Hepatic stellate cell (primary cell): ENCODE measurements at places on chromosomes 6 and 20.

DNA sequence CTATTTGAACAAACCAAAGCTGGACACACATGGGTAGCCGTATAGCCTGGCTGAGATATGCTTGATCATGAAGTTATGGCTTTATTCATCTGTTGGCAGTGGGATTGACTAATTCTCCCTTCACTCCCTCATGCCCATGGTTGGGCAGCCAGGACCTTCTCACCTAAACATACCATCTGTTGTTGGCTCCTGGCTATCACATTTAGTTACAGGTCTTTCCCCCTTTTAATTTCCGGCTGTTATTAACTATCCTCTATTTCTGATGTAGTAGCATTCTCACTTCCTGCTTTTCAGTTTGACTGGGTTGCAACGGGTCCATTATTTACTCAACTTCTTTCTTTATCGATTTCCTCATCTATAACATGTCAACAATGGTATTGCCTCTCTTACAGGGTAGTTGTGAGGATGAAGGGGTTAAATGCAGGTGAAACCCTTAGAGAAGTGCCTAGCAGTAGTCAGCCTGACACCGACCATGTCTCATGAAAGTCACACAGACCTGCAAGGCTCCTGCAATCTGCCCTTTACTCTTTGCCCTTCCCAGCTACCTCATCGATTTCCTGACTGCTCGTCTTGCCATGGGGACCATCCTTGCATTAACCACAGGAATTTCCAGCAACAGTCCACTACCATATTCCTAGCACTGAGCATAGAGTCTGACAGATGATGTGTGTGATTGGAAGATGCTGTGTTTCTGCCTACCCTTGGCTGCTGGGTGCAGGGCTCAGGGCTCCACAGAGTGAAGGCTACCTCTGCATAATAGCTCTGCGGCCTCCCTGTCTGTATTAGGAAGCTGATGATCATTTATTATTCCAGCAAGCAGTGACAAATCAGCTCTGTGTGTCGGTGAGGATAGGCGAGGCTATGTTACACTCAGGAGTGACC is 42.2 kb downstream of the PPP1R14C start:
- DNase-seq = no peak

DNA sequence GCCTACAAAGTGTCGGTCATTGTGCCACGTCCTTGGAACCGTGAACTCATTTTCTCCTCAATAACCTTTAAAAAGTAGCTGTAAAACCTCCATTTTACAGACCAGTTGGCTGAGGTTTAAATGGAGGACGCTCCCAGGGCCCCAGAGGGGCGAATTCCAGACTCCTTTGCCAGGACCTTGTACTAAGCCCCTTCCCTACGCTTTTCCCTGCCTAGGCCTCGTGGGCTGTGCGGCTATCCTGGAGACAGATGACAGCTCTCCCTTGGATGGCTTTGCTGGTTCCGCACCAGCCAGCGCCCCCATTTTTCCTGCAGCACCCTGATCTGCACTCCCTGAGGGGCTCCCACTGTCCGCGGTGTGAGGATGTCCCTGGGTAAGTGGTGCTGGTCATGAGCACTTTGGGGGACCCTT is 12.1 kb upstream of the SNHG17 start:
- no peak for DNase-seq

- DNase-seq = no peak
Observed at GRCh38 chr6:167323111-167323510, 1.8 kb upstream of the TTLL2 start.

- DNase-seq = no peak
Observed at GRCh38 chr6:16658348-16659034, 102.8 kb downstream of the ATXN1 start.

DNA sequence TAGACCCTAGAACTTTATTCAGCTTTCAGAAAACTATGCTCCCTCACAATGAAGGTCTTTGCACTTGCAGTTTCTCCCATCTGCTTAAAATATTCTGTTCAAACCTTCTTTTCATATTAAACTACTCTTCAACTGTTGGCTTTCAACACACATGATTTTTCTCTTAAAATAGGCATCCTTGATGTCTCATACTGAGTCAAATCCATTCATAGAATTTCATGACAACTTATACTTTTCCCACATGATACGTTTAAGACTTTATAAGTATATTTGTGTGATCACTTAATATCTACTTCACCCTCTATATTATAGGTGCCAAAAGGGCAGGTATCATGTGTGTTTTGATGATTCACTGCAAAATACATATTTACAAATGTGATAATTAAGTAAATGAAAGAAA is 412.5 kb downstream of the MMUT start:
- no peak for DNase-seq

DNA sequence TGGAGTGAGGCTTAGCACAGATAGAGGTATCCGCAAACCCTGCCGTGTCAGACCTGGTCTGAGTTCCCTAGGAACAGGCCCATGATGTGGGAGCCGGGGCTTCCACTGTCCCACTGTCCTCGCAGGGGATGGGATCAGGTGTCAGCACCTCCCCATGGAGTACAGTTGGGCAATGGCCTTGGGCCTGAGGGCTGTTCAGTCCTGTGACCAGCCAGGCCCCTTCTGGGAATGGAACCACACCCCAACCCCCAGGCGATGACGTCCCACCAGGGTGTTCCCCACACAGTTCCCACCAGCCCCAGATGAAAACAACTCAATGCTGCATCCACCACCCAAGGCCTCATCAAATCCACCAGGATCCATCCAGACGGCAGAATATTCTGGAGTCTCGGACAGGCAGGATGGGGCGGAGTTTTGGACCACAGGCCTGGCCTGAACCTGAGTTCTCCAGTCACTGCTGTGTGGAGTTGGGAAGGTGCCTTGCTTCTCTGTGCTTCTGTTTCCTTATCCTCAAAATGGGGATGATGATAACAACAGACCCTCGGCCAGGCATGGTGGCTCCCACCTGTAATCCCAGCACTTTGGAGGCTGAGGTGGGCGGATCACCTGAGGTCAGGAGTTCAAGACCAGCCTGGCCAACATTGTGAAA is 62.2 kb downstream of the UBE2V1 start:
- no peak for DNase-seq

DNA sequence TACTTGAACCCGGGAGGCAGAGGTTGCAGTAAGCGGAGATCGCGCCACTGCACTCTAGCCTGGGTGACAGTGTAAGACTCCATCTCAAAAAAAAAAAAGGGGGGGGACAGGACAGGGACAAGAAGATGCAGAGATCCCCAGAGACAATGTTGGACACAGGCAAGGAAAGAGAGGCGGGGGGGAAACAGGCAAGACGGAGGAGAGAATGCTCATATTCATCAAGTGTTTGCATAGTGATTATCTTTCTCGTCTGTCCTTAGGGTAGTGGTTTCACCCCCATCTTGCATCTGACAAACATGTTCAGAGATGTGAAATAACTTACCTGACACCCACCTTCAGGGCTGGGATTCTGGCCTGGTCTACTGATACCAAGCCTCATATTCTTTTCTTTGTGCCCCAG is 29.0 kb downstream of the CHMP4B start:
- DNase-seq = no peak

GRCh38 chr6:33698494-33698893 is 13.0 kb downstream of the UQCC2 start:
- DNase-seq = no peak

- DNase-seq = no peak
Observed at GRCh38 chr6:79648328-79648727, 17.2 kb downstream of the SH3BGRL2 start.

DNA sequence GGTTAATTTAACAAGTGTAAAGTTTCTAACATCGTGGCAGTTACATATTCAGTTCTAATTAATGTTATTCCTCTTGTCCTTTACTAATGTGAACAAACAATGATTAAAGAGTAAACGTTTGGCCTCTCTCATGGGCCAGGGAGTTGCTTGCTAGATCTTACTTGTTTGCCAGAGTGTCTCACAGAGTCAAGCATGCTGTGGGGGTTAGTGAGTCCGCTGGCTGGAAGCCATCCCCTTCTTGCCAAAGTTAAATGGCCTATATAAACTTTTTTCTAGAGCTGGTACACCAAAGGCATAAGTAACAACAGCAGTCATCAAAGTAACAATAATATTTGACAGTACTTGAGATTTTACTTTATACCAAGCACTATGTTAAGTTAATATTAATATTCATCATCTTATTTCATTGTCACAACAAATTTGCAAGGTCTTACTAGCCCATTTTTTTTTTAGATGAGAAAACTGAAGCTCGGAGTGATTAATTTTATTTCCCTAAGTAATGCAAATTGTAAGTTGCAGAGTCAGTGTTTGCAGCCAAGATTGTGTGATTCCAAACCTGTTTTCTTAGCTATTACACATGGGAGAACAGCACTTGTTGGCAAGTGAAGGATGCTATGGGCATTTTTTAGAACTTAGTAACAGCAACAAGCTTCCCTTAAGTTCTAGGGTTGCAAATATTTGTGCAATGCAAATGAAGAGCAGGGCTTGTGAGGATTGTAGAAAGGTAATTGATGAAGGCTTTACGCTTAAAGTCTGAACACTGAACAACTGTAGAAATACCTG is 224.5 kb downstream of the RFPL4B start:
- DNase-seq = peak; percentile 3

GRCh38 chr6:75202676-75203131 is 3.1 kb downstream of the COL12A1 start:
- peak; percentile 17 for DNase-seq

GRCh38 chr6:18212231-18212630 is 52.1 kb downstream of the DEK start:
- no peak for DNase-seq

DNA sequence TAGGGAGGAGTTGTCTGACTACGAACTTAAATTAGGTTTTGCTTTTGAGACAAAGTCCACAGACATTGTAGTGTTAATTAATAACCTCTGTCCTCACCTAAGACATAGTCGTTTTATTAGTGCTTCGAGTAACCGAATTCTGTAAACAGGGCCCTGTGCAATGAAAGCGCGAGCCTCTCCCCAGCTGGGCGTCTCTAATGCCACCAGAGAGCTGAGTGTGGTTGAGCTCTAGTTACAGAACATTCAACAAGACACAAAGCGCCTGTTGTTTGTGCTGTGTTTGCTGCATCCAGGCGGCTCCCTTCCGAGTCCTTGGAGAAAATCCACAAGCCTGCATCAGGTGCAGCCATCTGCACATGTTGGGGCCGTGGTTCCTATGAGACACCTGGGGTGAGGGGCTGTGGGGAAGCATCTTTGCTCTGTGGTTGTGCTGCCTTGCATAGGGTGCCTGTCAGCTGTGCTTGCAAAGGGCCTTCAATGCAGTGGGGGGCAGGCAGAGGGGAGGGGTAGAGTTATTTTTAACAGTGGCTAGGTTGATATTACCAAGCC is 63.9 kb downstream of the CD164 start:
- DNase-seq = no peak

DNA sequence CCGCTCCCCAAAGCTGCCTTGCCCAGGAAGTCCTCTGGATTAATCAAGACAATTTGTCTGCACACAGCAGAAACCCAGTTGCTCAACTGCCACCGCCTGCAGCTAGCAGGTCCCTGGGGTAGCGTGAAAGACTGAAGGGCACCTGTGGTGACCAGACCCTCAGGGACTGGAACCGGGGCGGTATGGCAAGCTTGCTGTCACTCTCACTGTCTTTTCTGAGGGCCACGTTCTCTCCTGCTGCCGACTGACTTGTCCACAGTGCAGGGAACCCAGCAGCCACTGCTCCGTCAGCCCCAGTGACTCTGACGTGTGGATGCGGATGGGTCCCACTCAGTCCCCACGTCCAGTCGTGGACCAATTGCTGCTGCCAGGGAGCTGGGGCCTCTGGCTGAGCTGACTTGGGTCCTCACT is 72.8 kb upstream of the PMEPA1 start:
- no peak for DNase-seq

GRCh38 chr6:91718198-91718597 is 1131.3 kb upstream of the MAP3K7 start:
- no peak for DNase-seq
